Heart left ventricle (tissue), 16 donors: ENCODE measurements at places on chromosomes 5 and 9. TPM values are rescaled to one million over a fixed set of nuclear protein-coding genes. Genes with fewer than 3 reads are reported as not detected.

The KIAA0825 gene
- 2.4 TPM for total RNA-seq

DNA sequence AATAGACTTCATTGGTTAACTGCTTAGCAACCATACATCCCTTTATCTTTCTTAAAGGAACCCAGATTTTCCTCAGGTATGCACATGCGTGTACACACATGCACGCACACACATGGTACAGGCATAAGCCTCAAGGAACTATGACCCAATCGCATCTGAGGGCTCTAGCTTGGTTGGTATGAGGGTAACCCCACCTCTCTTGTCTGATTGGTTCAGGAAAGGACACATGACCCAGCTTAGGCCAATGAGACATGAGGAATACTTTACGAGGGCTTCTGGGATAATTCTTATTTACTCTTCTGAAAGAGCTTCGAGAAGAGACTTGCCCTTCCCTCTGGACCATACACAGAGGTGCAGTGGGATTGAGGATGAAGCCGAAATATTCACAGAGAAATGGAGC lies 141.9 kb downstream of the FRMD3 start:
- no peaks in the 10 kb centered on the region for H3K27me3 ChIP-seq
- H3K36me3 ChIP-seq = no peaks in the 10 kb centered on the region
- no peak for DNase-seq

The IL4 gene
- not detected for total RNA-seq

The TRIM32 gene
- 12.5 TPM for total RNA-seq

The ZNF474 gene
- 0.14 TPM for total RNA-seq

GRCh38 chr5:82719368-82719767 lies 357.8 kb downstream of the TMEM167A start:
- no peak overlapping the region for H3K4me3 ChIP-seq
- H3K27me3 ChIP-seq = no peaks in the 10 kb centered on the region
- no peaks in the 10 kb centered on the region for H3K36me3 ChIP-seq
- H3K4me1 ChIP-seq = peaks cover 9% of the 10 kb centered on the region
- no peak overlapping the region for H3K27ac ChIP-seq
